Endothelial cell of umbilical vein (primary cell): ENCODE measurements at places on chromosomes 4 and X.

DNA sequence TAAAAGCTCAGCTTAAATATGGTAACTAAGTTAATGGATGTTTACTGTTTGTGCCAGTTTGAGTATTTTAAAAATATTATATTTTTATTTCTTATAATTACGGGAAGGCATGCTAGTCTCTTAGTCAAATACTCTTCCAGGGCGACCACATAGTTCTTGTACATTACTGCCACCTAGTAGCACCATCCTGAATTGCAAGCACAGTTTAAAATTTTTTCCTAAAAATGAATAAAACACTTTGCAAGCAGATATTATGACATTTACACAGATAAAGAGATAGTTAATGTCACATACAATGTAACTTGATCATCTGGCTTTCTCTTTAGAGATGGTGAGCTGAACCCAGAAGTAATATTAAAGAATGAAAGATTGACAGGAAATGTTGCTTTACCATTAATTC, 11.5 kb downstream of the NDP start:
- no peak for DNase-seq
- H3K4me1 ChIP-seq: peaks cover 5% of the 10 kb centered on the region
- H3K27me3 ChIP-seq: no peaks in the 10 kb centered on the region

DNA sequence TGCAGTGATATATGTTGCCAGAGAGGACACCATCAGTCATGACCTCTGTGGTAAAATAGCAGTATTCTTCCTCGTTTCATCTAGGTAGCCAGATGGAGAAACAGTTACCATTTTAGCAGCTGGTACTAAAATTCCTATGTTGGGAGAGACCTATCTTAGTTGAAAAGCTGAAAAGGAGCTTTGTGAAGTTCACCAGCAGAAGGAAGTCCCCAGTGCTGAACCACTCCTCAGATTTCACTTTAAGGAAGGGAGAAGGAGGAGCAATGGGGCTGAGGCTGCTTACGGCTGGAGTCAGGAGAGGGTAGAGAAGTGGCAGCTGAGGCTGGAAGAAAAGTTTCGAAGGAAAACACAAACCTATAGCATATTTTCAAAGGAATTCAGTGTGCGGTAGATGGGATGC, 103.7 kb downstream of the ATXN3L start:
- H3K36me3 ChIP-seq: no peaks in the 10 kb centered on the region
- H3K27ac ChIP-seq: no peak overlapping the region
- H3K4me3 ChIP-seq: no peak overlapping the region
- peaks cover 26% of the 10 kb centered on the region for H3K4me1 ChIP-seq
- DNase-seq: no peak

- no peaks in the 10 kb centered on the region for H3K27me3 ChIP-seq
- H3K4me1 ChIP-seq: no peaks in the 10 kb centered on the region
- DNase-seq: no peak
- no peak overlapping the region for H3K27ac ChIP-seq
- no peak overlapping the region for H3K4me3 ChIP-seq
- H3K36me3 ChIP-seq: no peaks in the 10 kb centered on the region
These were observed 54.1 kb downstream of the ANK2 start for GRCh38 chr4:113103556-113103955.

DNA sequence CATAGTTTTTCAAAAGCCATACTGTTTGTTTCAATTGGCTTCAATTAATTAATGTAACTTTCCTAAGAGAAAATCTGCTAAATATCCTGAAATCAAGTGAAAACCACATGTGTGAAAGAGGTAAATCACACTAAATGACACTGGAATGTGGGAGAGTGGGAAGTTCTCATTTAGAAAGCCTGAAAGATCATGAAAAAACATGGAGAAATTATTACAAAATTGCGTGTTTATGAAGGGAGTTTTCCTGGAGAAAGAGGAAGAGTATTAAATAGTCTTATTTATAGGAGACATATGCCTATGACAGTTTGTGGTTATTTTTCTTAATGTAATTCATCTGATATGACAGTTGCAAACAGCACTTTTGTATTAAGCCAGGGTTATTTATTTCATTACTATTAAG, 183.7 kb downstream of the DKK2 start:
- H3K4me3 ChIP-seq: no peak overlapping the region
- no peaks in the 10 kb centered on the region for H3K27me3 ChIP-seq
- H3K36me3 ChIP-seq: no peaks in the 10 kb centered on the region
- no peaks in the 10 kb centered on the region for H3K4me1 ChIP-seq
- DNase-seq: no peak
- no peak overlapping the region for H3K27ac ChIP-seq

DNA sequence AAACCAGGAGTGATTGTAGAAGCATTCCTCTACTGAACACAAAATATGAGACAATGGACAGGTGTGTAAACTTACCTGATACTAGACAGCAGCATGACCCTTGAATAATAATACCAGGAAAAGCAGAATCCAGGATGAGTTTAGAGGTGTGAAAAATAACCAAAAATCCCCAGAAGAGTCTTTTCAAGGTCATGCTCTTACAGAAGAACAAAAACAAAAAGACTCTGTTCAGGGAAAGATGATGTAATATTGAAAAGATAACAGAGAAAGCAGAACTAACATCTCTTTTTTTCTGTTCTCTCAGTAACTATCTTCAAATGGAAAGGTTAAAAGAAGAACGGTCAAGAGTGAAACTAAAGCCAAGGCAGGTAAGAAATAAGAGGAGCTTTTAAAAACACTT, 14.0 kb upstream of the ARHGAP10 start:
- H3K4me3 ChIP-seq: no peak overlapping the region
- H3K27ac ChIP-seq: no peak overlapping the region
- peaks cover 16% of the 10 kb centered on the region for H3K4me1 ChIP-seq
- DNase-seq: no peak
- H3K36me3 ChIP-seq: no peaks in the 10 kb centered on the region
- no peaks in the 10 kb centered on the region for H3K27me3 ChIP-seq

DNA sequence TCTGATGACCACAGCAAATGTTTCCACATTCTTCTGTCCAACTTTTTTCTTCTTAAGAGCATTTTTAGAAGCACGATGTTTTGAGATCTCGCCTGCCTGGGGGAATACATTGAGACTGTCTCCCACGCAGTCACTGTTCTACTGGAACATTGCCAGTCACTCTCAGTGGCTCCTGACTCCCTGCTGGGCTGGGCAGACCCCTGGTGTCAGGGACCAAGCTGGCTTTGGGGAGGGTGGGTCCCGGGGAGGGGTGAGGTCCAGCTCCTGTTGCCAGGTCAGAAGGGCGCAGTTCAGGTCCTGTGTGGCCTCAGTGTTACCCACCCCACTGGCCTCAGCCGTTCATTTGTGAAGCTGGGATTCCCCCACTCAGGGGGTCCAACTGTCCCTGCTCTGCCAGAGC, 18.9 kb upstream of the ABLIM2 start:
- DNase-seq: no peak
- H3K27me3 ChIP-seq: no peaks in the 10 kb centered on the region
- H3K27ac ChIP-seq: no peak overlapping the region
- no peak overlapping the region for H3K4me3 ChIP-seq
- no peaks in the 10 kb centered on the region for H3K36me3 ChIP-seq

GRCh38 chr4:42625329-42625728, 31.6 kb downstream of the ATP8A1 start:
- no peak overlapping the region for H3K27ac ChIP-seq
- no peaks in the 10 kb centered on the region for H3K36me3 ChIP-seq
- DNase-seq: no peak
- no peak overlapping the region for H3K4me3 ChIP-seq
- no peaks in the 10 kb centered on the region for H3K27me3 ChIP-seq

- H3K4me1 ChIP-seq: peaks cover 5% of the 10 kb centered on the region
- no peak for DNase-seq
- peaks cover 3% of the 10 kb centered on the region for H3K36me3 ChIP-seq
- H3K27me3 ChIP-seq: no peaks in the 10 kb centered on the region
These were observed 64.0 kb downstream of the PTTG2 start for GRCh38 chr4:38024206-38024509.

DNA sequence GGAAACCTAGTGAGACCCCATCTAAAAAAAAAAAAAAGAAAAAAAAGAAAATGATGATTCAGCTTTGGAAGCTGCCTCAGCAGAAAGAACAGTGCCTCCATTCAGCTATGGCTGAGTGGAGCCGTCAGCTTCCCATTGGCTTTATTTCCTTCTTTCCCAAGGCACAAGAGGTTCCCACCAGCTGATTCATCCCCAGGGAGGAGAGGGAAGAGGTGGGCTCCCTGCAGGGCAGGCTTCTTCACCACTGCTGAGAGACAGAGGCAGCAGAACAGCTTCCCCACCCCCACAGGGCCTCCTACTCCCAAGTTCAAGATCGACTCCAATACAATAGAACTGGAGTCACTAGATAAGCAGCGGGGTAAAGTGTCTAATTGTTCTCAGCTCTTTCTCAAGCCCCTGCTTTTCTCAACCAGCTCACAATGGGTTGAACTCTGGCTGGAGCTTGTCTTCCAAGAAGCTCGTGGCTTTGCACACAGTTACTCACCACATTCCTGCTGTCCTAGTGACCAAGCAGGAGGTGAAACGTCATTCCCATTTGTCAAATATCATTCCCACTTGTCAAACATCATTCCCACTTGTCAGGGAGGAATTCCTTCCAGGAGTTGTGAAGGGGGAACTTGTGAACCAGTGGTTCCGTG, 47.8 kb downstream of the FHDC1 start:
- H3K27ac ChIP-seq: no peak overlapping the region
- no peaks in the 10 kb centered on the region for H3K27me3 ChIP-seq
- no peaks in the 10 kb centered on the region for H3K36me3 ChIP-seq
- H3K4me3 ChIP-seq: no peak overlapping the region
- H3K4me1 ChIP-seq: no peaks in the 10 kb centered on the region
- DNase-seq: no peak

GRCh38 chr4:78990938-78991810, 51.9 kb upstream of the PAQR3 start:
- H3K4me1 ChIP-seq: no peaks in the 10 kb centered on the region
- H3K27me3 ChIP-seq: no peaks in the 10 kb centered on the region
- no peaks in the 10 kb centered on the region for H3K36me3 ChIP-seq

- H3K4me3 ChIP-seq: no peak overlapping the region
- H3K4me1 ChIP-seq: no peaks in the 10 kb centered on the region
- peak; percentile 45 for DNase-seq
- no peak overlapping the region for H3K27ac ChIP-seq
These were observed 26.5 kb downstream of the HCCS start for GRCh38 chrX:11137543-11138139.

DNA sequence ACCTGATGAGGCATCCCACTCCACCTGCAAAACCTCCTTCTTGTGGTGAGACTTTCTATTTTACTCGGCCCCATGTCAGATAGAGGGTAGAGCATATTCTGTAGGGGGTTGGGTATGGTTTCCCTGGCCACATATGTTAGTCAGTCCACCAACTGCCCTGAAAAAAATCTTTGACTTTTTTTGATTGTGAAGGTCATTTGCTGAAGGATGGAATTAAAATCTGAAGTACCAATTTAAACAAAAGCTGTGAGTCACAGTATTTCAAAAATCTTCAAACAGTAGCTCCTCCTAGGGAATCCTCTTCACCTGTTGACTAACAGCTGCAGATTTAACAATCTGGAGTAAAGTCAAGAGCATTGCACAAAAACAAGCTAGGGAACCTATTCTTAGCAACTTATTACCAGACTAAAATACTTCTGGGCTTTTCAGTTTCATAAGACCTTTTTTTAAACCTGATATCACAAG, 8.0 kb upstream of the CCDC110 start:
- H3K4me1 ChIP-seq: no peaks in the 10 kb centered on the region
- no peak overlapping the region for H3K27ac ChIP-seq
- H3K27me3 ChIP-seq: no peaks in the 10 kb centered on the region
- H3K36me3 ChIP-seq: no peaks in the 10 kb centered on the region
- H3K4me3 ChIP-seq: no peak overlapping the region
- no peak for DNase-seq

DNA sequence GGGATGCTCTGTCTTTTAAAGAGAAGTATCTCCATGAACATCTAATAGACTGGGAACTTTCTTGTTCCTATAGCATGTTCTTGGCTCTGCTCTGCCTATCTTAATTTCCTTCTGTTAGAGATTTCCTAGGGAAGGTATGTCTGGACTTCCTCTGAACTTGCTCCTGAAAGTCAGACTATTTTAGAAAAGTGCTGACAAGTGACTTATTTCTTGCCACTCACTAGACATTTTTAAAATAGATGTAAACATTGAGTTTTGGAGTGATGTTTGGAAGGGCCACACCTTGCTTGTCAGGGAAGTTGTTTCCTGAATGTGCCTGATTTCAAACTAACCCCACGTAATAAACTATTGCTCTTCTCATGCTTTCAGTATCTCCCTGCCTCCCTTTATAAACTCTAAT, 62.4 kb upstream of the ATP8A1 start:
- H3K27ac ChIP-seq: no peak overlapping the region
- no peaks in the 10 kb centered on the region for H3K27me3 ChIP-seq
- no peak overlapping the region for H3K4me3 ChIP-seq
- no peaks in the 10 kb centered on the region for H3K36me3 ChIP-seq
- no peak for DNase-seq

GRCh38 chr4:181991369-181992108, 251.7 kb upstream of the TENM3 start:
- no peak overlapping the region for H3K4me3 ChIP-seq
- H3K4me1 ChIP-seq: no peaks in the 10 kb centered on the region
- no peak overlapping the region for H3K27ac ChIP-seq
- DNase-seq: no peak
- no peaks in the 10 kb centered on the region for H3K27me3 ChIP-seq

DNA sequence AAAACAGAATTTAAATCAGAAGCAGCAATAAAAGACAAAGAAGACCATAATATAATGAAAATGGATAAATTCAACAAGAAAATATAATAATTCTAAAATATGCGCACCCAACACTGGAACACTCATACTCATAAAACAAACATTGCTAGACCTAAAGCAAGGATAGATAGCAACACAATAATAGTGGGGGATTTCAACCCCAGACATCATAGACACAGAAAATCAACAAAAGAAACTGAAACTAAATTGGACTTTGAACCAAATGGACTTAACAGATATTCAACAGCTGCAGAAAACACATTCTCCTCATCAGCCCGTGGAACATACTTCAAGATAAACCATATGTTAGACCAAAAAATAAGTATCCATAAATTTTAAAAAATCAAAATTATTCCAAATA, 1552.6 kb downstream of the C4orf33 start:
- no peaks in the 10 kb centered on the region for H3K4me1 ChIP-seq
- no peak overlapping the region for H3K4me3 ChIP-seq
- DNase-seq: no peak
- H3K27ac ChIP-seq: no peak overlapping the region

DNA sequence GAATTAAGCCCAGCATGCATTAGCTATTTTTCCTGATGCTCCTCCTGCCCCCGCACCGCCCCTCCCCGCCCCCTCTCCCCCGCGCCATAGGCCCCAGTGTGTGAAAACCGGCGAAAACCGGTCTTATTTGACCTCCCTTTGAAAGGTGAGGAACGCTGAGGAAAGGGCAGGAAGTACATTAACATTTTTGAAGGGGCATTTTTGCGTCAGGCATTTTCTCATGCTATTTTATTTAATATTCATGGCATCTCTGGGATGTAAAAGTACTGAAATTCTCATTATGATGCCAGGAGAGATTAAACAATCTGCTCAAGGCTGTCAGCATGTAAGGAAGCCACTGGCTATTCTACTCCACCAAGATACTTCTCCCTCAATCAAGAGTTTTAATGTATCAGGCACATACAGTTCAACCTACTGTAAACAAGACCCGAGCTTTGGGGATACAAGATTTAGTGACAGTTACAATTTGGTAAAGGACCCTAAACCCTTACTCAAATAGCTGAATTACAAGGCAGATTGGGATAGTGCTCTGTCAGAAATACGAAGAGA, 1.2 kb upstream of the NMU start:
- H3K27me3 ChIP-seq: peaks cover 62% of the 10 kb centered on the region
- H3K27ac ChIP-seq: no peak overlapping the region
- no peak for DNase-seq
- H3K4me3 ChIP-seq: no peak overlapping the region
- peaks cover 7% of the 10 kb centered on the region for H3K4me1 ChIP-seq
